Common myeloid progenitor, CD34-positive (primary cell): ENCODE measurements at places on chromosomes 3 and 15.

GRCh38 chr3:53161450-53161819 lies 426 bp downstream of the PRKCD start:
- DNase-seq, result no peak
- H3K27me3 ChIP-seq, result peaks cover 24% of the 10 kb centered on the region
- no peaks in the 10 kb centered on the region for H3K36me3 ChIP-seq
- peaks cover 2% of the 10 kb centered on the region for H3K4me1 ChIP-seq
- peak overlapping the region; percentile 69 for H3K4me3 ChIP-seq
- H3K27ac ChIP-seq, result no peak overlapping the region

GRCh38 chr15:70610541-70610940 lies 152.8 kb downstream of the UACA start:
- no peak overlapping the region for H3K27ac ChIP-seq
- H3K4me3 ChIP-seq, result no peak overlapping the region
- H3K4me1 ChIP-seq, result peaks cover 5% of the 10 kb centered on the region
- DNase-seq, result no peak
- H3K27me3 ChIP-seq, result no peaks in the 10 kb centered on the region
- H3K36me3 ChIP-seq, result no peaks in the 10 kb centered on the region

DNA sequence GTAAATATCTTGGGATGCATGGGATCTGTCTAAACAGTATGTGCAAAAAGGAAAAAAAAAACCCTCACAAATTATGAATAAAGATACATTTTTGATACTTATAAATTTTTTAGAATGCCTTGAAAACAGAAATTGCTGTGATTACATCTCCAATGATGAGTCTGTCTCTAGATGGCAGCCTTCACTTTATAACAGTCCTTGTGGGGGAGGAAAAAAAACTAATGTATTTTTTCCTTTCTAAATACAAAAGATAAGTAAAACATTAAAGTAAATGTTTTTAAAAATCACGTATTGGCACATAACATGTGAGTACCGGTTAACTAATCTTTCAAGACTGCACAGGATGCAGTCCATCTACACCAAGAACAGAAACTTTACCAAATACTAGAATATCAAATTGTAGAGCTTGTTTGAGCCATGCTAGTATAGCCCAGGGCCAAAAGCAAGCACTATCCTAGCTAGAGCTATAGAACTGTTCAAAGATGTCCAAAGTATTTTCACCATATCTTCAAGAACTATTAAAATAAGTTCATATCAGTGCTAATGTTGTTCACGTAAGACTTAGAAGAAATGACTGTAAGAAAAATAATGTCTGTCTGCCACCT lies 206.4 kb downstream of the STAG1 start:
- H3K36me3 ChIP-seq, result no peaks in the 10 kb centered on the region
- peak overlapping the region; percentile 37 for H3K27ac ChIP-seq
- DNase-seq, result peak; percentile 23
- no peaks in the 10 kb centered on the region for H3K4me1 ChIP-seq

DNA sequence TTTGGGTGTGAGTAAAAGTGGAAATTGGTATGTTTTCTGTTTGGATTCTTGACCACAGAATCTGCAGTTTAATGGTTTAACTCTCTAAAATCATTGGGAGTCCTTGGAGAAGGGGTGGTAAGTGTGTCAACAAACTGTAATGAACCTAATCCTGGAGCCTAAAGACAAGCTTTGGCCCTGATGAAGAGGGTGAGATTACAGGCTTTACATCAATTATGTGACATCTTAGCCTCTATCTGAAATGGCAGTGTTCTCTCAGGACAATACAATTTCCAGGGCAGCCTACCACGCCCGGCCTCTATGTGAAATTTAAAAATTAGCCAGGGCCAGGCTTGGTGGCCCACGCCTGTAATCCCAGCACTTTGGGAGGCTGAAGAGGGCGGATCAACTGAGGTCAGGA lies 4.3 kb upstream of the PKM start:
- H3K4me1 ChIP-seq, result peaks cover 37% of the 10 kb centered on the region
- H3K27ac ChIP-seq, result no peak overlapping the region
- H3K27me3 ChIP-seq, result no peaks in the 10 kb centered on the region
- H3K36me3 ChIP-seq, result no peaks in the 10 kb centered on the region
- no peak for DNase-seq

- DNase-seq, result no peak
- no peaks in the 10 kb centered on the region for H3K4me1 ChIP-seq
- no peaks in the 10 kb centered on the region for H3K36me3 ChIP-seq
- no peak overlapping the region for H3K27ac ChIP-seq
- no peak overlapping the region for H3K4me3 ChIP-seq
Observed at GRCh38 chr3:123478314-123478713, 29.4 kb upstream of the ADCY5 start.
